Skeletal muscle cell (primary cell): ENCODE measurements at places on chromosomes 2 and 18.

- no peak for DNase-seq
Observed at GRCh38 chr2:183186296-183186695, 62.1 kb downstream of the NUP35 start.

DNA sequence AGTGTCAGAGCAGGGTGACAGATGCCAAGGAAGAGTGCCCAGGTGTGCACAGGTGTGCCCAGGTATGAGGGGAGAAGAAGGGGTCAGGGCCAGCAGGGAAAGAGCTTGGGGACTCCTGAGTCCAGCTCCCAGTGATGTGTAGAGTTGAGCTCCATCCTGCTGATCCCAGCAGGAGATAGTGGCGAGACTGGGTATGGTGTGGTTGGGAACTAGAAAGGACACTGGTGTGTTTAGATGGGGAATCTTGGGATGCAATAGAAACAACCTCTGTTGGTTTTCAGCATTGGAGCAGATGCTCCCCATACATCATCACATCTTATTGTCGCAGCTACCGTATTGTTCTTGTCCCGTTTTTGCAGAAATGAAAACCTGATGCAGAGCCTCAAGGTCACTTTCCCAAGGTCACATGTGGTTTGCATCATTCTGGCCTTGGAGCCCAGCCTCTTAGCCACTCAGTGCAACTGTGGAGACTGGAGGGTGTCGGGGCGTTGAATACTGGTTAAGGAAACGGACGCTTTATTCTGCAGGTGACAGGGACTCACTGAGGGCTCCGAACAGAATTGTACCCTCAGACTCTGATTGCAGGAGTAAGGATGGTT, 166.7 kb downstream of the AGAP1 start:
- DNase-seq = no peak

DNA sequence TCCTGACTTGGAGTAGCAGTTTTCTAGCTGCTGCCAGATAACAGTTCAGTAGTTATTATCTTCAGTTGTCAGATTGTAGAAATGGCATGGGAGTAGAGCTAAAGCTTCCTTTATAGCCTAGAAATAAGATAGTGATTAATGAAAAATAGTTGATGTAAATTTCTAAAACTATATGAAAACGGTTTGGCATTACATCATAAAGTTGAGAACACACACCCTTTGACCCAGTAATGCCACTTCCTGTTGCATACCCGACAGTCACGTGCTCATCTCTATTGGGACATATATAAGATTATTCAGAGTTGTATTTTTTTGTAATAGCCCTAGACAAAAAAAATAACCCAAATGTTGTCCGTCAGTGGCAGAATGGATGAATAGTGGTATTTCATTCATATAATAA, 39.4 kb upstream of the ASB1 start:
- DNase-seq = no peak

GRCh38 chr2:239182981-239183791, 217.6 kb downstream of the HDAC4 start:
- DNase-seq = no peak

DNA sequence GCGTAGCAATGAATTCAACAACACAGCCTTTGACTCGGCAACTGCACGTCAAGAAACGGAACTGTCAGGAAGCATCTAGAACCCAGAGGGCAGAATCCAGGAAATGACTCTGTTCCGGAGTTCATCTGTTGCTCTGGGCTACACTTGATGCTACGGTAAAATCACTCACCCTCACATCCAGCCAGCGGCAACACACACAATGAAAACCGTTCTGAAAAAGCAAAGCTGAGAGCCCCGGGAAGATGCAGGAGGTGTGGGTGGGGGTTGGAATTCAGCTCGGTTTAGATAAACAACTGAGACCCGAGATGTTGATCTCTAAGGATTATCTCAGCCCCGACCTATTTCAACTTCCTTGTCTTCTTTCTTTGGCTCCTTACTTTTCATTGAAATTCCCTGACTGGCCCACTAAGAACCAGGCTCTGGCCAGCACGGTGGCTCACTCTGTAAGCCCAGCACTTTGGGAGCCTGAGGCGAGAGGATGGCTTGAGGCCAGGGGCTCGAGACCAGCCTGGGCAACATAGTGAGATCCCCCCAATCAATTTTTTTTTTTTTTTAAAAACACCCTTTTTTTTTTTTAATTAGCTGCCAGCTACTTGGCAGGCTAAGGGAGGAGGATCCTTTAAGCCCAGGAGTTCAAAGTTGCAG, 13.3 kb upstream of the RAB17 start:
- no peak for DNase-seq

DNA sequence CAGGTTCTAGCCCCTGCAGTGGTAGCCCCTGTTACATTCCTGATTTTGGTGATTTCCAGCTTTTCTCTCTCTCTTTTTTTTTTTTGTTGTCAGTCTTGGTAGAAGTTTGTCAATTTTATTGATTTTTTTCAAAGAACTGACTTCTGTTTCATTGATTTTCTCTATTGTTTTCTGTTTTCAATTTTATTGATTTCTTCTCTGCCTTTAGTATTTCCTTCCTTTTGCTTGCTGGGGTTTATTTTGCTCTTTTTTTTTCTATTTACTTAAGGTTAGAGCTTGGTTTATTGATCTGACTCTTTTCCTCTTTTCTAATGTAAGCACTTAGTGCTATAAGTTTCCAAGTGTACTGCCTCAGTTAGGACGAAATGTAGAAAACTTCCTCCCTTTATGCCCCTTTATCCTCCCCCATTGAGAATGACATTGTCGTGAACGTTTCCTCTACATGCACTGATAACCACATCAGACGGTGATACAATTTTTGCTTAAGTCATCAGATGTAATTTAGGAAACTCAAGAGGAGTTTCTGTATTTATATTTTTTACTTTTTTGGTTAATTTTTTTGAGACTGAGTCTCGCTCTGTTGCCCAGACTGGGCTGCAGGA, 81.1 kb upstream of the HS6ST1 start:
- DNase-seq = no peak

GRCh38 chr2:25341753-25342371, at the start of gene DNMT3A:
TSS of gene DNMT3A (minus strand) at chr2:25341925. CDS start at chr2:25313984, 27,941 bp downstream.
- no peak for DNase-seq

DNA sequence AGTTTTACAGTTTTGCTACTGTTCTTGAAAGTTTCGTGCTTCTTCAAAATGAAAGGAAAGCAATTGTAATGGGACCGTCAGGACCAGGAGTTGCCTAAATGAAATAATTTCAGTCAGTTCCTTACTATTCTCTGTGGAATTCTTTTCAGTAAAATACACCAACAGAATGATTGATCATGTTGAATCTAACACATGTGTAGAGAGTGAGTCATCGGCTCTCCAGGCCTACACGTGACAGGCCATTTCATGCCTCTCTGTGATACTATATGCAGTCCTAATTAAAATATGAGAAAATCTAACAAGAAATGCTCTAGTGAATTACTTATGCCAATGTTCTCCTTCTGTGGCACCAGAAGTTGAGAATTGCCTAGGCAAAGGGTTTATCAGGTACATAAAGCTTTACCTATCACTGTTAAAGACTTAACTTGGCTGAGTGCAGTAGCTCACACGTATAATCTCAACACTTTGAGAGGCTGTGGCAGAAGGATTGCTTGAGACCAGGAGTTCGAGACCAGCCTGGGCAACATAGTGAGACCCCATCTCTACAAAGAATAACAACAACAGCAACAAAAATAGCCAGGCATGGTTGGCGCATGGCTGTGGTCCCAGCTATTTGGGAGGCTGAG, 199.4 kb downstream of the LRRTM1 start:
- peak; percentile 41 for DNase-seq

DNA sequence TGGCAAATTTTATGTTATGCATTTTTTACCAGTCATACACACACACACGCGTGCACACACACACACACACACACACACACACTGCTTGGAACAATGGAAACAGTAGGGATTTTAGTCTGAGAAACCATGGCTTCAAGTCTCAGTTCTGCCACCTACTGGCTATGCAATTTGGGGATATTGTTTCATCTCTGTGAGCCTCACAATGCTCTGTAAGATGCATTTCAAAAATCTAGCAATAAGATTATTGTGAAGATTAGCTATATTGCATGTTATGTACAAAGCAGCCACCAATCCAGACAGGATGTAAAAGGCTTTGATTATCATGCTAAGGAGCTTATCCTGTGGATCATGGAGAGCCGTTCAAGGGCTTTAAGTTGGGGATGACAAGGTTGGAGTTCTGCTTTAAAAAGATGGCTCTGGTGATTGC, 401.4 kb downstream of the NBAS start:
- DNase-seq = no peak

DNA sequence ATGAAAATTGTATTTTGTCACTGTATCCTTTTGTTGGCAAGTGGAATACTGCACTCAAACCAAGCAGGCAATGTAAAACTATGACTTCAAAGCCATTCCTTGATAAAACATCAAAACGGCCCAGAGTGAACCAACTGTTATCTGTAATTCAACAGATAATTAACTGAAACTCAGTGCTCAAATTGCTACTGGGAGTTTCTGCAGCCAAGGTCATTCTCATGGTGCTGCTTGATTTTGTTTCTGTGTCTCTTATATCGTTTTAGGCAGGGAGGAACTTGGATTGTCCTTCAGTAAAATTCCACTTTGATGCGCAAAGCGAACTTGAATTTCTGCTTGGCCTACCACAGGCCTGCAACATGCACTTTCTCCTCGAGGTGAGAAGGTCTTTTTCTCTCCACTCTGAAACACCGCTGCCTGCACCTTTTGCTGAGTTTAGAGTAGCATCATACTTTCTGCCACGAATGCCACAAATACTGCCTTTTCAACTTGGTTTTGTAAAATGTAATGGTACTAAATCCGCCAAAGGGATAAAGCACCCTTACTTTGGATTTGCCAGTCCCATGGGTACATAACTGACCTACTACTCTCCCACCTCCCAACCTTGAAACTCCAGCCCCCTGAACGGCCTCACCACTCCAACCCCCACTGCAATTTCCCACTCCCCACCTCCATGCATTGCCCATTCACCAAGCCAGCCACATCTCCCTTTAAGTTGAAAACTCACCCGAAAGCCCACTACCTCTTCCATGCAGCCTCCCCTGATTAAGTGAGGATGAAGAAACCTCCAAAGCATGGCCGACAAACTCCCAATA, 204.7 kb downstream of the TGIF1 start:
- no peak for DNase-seq

GRCh38 chr2:99977966-99978365, 164.4 kb downstream of the AFF3 start:
- no peak for DNase-seq

DNA sequence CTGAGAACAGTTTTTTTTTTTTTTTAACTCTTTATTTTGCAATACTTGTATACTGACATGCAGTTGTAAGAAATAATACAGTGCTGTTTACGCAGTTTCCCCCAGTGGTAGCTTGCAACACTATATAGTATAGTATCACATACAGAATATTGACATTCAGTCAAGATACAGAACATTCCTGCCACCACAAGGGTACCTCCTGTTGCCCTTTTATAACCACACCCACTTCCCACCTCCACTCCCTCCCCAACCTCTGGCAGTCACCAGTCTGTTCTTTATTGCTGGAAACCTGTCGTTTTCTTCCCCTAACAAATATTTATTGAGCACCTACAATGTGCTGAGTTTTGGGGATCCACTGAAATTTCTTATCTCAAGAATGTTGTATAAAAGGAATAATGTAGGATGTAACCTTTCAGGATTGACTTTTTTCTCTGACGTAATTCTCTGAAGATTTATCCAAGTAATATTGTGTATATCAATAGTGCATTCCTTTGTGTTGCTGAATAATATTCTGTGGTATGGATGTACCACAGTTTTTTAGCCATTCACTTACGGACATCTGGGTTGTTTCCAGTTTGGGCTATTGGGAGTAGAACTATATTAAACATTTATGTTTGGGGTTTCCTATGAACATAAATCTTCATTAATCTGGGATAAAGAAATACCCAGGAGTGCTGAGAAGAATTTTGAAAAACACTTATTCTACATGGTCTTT, 51.4 kb upstream of the EML6 start:
- no peak for DNase-seq

DNA sequence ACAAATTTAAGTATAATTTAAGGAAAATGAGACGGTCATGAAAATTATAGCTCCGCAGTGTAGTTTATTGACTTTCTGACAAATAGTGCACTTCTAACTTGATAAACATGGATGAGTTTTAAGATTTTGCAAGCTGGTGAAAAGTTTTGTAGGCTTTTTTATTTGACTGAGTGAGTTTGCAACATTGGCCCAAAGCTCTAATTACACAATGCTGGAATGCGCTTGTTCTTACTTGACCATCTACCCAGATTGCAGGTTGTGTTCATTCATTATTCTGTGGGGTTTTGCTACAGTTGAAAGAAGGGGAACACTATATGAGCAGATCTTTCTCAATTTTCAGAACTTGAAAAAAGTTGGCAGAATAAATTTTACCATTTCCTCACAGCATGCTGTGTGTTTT, 13.5 kb downstream of the SPOPL start:
- DNase-seq = no peak

GRCh38 chr2:239612133-239612532, 211.3 kb upstream of the HDAC4 start:
- DNase-seq = no peak

DNA sequence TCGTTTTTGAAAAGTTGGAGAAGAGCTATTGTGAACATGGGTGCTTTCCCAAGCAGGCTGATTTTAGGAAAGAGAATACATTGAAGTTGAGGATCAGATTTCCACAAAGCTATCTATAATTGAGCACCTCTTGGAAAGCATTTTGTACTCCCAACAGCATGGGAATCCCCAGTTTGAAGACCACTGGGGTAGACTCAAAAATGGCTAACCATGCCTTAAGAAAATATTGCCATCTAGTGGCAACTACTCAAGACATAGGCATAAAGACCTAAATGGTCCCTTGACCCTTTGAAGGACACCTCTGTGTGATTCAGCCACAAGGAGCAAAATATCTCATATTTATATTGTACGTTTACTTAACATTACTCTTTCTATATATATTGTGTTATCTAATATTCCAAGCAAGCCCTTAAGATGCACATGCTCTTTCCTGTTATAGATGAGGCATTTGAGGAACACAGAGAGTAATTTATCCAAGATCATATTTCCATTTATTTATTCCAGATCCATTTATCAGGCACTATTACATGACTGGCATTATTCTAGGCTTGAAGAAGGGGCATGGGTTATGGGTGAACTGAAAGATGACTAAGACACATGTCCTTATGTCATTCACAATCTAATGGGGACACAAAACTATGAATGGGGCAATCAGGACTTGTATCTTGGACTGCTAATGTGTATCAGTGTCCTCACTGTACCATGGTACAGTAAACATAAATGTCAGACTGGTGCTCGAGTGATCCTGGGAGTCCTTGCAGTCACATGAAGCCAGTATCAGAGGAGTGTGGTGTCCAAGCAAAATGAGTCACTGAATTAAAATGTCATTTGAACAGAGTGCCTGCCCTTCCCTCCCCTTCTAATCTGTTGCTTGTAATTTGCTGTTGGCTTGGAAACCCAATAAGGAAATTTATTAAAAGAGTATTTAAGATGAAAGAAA, 121.0 kb upstream of the XPO1 start:
- no peak for DNase-seq

GRCh38 chr2:57880967-57881366, 165.6 kb upstream of the VRK2 start:
- no peak for DNase-seq

- peak; percentile 20 for DNase-seq
Observed at GRCh38 chr18:8424917-8425725, 184.1 kb upstream of the RAB12 start.
